ENCODE measurements at places on chromosomes 2 and 18.

GRCh38 chr2:105403241-105403782, 4.5 kb upstream of the FHL2 start:
- DNase-seq: no peak

GRCh38 chr2:83602753-83603152, 856.3 kb downstream of the SUCLG1 start:
- DNase-seq: no peak

GRCh38 chr2:156903335-156903734, 354.2 kb upstream of the GALNT5 start:
- no peak for DNase-seq

GRCh38 chr18:67428158-67428557, 88.4 kb downstream of the DSEL start:
- DNase-seq: no peak

GRCh38 chr18:3689091-3689490, 239.1 kb downstream of the TGIF1 start:
- DNase-seq: no peak

DNA sequence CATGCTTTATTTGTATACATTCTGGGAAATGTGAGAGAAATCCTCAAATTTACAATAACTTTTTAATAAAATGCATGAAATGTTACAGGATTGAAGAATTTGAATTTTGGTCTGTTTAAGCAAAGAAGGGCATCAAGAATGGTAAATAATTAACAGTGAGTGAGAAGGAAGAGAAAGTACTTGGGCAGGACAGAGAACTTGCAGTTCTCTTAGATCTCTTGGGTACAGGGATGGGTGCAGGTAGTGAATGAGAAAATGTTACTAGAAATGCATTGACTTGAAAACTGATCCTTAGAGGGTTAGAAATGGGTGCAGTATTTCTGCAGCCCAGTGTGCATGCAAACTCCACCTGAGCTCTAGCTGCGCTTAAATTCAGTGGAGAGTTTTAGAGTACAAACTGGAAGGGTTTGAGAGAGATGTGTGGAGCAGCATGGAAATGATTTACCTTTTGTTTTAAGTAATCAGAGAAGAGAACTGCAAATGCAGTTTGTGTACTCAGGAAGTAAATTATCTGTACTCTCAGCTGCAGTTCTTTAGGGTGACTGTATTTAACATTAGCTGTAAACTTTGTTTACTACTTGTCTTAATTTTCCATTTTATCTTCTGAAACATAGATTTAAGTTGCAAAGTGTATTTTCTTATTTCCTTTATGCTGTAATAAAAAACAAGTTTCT, 51.0 kb upstream of the RAB27B start:
- DNase-seq: no peak

DNA sequence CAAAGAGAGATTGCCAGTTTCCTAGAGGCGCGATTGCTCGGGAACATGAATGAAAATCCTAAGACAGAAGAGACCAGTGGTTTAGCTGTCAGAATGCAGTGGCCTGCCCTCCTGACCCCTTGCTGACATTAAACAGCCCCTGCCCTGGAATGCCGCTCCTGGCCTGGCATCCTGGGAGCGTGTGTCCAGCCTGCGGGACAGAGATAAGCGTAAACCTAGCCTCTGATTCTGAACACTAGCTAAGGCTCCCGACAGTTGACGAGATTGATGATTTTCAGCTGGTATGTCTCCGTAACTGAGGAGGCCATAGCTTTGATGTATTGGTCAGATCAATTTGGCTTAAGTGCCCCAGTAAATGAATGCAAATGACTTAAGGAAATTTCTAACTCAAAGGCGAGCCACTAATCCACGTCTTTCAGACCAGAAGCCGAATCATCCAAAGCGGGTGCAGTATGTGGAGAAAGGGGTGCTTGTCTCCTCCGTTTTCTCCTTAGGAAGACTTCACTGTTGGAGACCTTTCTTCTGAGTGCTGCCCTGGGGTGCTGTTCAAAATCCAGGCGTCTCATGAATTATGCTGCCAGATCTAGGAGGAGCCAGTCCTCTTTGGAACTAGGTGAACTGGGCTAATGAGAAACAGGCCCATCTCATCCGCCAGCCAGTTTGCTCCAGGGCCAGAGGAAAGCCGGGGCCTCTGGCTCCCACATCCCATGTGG, 142.5 kb upstream of the L3MBTL4 start:
- DNase-seq: no peak

DNA sequence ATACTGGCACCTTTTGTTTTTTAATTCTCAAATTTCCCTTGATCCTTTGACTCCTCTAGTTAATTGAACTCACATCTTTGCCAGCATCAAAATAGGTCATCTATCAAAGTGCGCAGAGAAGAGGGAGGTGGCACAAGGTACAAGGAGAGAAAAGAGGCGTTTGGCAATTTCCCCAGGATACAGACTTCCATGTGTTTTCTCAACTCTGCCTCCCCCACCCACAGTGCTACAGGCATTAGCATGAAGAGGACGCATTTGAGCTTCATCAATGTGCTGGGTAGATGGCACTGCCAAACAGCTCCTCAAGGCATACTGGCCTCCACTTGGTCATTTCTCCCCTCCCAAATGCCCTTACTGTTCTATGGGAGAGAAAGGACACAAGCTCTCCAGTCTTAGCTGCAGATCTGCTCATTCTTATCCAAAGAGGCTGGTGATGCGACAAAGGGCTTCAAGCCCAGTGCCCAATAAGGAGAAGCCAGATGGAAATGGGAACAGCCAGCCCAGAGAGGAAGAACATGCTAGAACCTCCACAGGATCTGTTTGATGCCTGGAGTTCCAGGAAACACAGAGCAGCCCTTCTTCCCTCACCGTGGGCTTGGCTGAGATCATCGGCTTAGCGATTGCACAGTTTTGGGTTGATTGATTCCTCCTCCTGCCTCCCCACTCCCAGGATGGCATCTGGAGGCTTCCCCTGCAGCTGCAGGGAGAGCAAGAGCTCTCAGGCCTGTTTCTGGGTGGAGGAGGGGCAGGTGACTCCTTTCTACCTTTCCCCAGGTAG, 144.7 kb upstream of the SMAD2 start:
- no peak for DNase-seq

- DNase-seq: no peak
These were observed 2.4 kb downstream of the PIEZO2 start for GRCh38 chr18:11146947-11147345.

DNA sequence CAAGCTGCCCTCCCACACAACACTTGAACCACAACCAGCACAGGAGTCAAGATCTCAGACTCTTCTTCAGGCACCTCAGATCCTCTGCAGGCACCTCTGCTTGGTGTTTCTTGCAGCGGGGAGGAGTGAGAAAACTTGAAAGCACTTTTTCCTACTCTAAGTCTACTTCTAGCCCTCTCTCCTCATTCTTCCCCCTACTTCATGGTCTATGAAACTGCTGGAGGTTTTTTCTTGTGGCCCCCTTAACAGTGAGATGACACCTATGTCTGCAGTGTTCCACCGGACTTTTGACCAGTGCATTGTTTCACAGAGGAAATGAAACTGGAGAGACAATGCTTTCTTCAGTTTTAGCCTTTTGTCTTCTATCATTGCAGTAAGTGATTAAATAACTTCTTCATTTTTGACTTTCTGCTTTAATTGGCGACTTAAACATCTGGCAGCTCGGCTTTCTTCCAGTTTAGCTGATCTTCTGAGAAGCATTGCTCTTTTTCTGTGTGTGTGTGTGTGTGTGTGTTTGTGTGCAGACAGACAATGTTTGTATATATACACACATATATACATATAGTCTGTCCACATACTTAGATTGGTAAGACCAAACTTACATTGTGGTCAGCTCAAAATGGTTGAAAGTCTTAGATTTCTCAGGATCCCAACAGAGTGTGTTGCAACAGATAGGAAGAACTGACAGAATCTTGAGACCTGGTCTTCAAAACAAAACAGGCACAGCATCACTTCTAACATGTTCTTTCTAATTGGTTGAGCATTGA, 1474.0 kb upstream of the TMEFF2 start:
- DNase-seq: no peak

- no peak for DNase-seq
These were observed 45.9 kb upstream of the LGALSL start for GRCh38 chr2:64408031-64408430.

GRCh38 chr18:22408059-22408458, 9.7 kb downstream of the CTAGE1 start:
- DNase-seq: no peak

GRCh38 chr2:26193578-26194231, 20.8 kb downstream of the GAREM2 start:
- DNase-seq: no peak
